ENCODE measurements at places on chromosomes 3 and 15.

GRCh38 chr3:170734735-170735065 lies 135.3 kb downstream of the RPL22L1 start:
- no peak for DNase-seq

DNA sequence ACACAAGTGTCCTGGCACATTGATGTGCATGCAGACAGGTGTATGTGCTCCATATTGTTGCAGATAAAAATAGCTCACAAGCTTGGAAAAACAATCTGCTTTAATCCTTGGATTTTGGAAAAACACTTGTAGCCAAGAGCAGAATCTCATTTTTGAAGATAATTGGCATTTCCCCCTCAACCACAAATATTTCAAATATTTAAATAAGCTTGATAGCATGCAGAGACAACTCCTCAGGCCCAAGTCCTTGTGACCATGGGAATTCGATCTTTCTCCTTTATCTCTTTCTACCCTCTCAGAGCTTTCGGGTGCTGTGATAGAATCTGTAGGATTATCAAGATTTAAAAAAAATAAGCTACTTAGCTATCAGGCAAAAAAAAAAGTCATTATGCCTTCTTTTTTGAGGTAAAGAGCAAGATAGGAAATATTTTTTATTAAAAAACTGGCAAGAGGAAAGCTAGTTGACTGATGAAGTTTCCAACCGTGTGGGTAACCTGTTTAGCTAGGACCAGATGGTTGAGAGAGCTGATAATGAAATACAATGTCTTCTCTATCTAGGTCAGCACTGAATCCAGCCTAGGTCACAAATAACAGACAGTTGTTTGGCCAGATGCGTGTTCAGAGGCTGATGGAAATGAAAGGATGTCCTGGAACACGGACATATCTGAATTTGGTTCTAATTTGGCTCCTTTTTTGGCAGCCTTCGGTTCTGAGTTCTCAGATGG lies 54.9 kb upstream of the SNRK start:
- peak; percentile 66 for DNase-seq

- DNase-seq = no peak
Observed at GRCh38 chr15:68148039-68148438, 57.1 kb downstream of the CALML4 start.

GRCh38 chr3:7407107-7407506 lies 546.2 kb downstream of the GRM7 start:
- no peak for DNase-seq

- DNase-seq = peak; percentile 19
Observed at GRCh38 chr3:65597226-65597951, 441.3 kb downstream of the MAGI1 start.

DNA sequence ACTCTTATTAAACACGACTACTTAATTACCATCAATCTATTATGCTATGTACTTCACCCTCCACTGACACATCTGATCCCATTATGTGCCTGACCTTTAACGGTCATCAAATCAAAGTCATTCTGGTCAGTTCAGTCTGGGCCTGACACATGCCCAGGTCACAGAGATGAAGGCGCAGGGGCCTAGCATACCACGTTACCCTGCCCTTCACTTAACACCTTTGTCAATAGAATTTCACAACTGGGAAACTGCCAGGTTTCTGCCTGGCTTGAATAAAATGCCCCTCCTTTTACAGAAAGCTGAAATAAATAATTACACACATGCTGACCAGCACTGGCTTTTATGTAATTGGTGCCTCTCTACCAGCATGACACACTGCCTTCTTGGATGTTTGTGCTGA lies 39.5 kb downstream of the MECOM start:
- DNase-seq = no peak

DNA sequence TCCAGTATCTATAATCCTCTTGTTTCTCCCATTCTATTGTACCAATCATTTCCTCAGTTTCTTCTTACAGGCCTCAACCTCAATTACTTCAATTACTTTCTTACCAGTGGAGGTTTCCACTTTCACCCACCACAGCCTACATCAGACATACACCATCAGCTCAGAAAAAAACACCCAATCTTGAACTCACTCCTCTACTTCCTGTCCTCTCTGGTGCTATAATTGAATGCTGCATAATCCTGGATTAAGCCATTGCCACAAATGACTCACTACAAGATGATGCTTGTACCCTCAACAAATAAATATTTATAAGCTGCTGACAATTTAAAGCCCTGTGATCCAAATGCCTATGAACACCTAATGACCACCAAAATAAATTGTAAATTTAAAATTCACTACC lies 18.5 kb downstream of the RYK start:
- DNase-seq = peak; percentile 60

GRCh38 chr3:3800080-3800455 lies 837 bp downstream of the LRRN1 start:
- no peak for DNase-seq

- DNase-seq = no peak
Observed at GRCh38 chr3:188191460-188191859, 37.5 kb downstream of the LPP start.

GRCh38 chr3:105933871-105934270 lies 65.1 kb upstream of the CBLB start:
- no peak for DNase-seq

DNA sequence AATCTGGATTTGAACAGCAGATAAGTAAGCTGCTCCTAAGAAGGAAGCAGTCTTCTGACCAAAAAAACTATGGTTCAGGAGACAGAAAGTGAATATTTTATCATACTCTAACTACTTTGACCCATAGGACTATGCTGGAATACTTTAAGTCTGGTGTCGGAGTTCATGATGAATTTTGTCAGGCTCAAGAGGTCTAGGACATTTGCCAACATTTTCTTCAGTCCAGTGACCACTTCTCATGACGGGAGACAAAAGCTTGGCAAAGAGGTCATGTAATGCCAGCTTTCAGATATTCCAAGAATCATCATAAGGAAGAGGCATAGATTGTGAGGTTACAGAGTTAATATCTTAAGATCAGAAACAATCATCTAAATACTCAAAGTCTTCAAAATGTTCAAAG lies 20.5 kb upstream of the DCBLD2 start:
- DNase-seq = no peak

DNA sequence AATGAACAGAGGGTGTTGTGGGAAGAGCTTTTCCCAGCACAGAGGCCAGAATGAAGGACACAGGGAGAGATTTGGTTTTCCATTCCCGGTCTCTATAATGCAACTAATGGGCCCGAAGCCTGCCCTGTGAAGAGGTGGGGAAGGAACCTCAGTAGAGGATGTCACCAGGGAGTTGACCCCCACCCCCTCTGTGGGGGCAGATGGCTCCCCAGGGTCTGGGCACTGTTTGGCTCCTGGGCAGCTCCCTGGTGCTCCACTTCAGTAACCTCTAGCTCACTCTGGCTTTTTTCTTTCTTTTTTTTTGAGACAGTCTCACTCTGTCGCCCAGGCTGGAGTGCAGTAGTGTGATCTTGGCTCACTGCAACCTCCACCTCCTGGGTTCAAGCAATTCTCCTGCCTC lies 109.1 kb upstream of the DLG1 start:
- peak; percentile 1 for DNase-seq

- no peak for DNase-seq
Observed at GRCh38 chr3:158456114-158456513, 114.9 kb upstream of the MLF1 start.

- DNase-seq = no peak
Observed at GRCh38 chr3:107990433-107990832, 100.4 kb downstream of the CD47 start.

DNA sequence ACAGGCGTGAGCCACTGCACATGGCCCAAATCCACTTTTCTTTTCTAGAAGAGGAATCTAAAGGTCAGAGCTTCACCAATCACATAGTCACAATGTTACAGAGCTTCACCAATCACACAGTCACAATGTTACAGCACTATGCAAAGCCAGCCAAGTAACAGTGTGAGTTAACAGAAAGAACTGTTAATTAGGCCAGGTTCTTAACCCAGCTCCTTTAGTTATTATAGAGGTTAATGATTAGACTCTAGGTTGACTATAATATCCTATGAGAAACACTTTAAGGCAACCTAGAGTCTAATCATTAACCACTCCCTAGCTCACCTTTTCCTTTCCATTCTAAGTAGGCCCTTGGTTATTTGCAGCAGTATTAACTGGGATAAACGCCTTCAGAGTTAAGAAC lies 54.0 kb downstream of the TASOR start:
- no peak for DNase-seq

- no peak for DNase-seq
Observed at GRCh38 chr3:172869784-172870518, 119.4 kb downstream of the ECT2 start.

- DNase-seq = no peak
Observed at GRCh38 chr15:88230823-88231222, 25.7 kb downstream of the NTRK3 start.

DNA sequence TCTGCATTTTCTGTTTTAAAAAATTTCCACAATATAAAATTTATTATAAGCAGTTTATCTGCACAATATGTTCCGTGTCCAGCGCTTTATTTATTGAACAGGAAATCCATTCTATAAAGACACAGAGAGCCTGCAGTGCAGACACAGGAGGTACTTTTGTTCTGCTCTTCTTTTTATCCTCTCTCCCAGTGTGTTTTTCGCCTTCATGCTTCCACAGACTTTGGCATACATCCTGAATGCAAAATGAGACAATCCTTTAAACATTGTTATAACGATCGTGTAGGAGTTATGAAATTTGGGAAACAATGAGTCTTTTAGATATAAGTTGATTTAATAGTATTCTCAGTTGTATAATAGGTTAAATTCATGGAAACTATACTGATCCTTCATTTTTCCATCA lies 749.2 kb downstream of the NAALADL2 start:
- DNase-seq = no peak

GRCh38 chr3:9124730-9125129 lies 124.7 kb downstream of the SRGAP3 start:
- no peak for DNase-seq

GRCh38 chr3:42276141-42277132 lies 10.5 kb upstream of the CCK start:
- no peak for DNase-seq

GRCh38 chr15:62506217-62506805 lies 341.2 kb upstream of the C2CD4B start:
- DNase-seq = peak; percentile 76

DNA sequence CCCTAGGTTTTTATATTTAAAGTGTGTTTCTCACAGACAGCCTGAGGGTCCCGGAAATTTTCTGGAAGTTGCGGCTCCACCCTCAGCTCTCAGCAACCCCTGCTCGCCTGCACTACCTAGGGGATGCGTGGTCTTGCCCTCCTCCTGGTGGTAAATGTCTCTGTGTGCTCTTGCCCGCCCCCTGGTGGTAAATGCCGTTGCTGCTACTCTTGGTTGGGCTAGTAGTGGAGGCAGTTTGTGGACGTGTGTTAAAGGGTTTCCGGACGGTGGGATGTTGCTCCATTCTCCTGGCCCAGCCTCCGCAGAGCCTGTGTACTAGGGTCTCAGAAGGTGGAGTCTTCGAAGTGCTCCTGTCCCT lies 27.4 kb downstream of the STOML1 start:
- DNase-seq = peak; percentile 83

DNA sequence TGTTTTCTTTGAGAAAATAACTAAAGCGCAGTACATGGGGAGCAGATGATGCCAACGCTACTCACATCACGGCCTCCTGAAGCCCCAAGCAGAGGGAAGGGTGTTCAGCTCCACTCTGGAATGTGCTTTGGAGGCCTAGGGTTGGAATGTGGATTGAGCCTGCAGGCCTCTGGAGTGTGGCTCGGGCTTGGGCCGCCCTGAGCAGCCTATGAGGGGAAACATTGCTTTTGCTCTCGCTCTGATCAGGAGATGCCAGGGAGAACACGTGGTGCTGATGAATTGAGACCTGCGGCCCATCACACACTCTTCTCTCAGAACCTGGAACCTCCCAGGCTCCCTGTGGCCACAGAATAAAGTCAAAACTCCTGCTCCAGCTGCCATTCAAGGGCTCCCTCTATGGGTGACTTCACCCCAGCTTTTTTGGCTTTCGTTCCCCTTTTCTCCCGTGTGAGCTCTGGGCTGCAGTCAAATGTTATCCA lies 23.3 kb downstream of the CCDC13 start:
- peak; percentile 64 for DNase-seq

GRCh38 chr3:191303596-191303995 lies 25.6 kb upstream of the CCDC50 start:
- no peak for DNase-seq

DNA sequence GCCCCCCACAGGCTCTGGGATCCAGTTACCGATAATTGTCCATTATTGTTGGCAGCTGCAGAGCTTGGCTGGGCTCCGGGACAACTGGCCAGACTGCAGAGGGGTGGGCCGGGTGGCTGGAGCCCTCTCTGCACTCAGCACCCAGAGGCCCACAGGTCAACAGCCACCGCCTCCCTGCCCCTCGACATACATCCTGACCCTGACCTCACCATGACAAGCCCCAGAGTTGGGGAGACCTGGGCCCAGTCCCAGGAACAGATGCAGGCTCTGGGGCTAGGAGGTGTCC lies 22.4 kb downstream of the PTH1R start:
- no peak for DNase-seq

DNA sequence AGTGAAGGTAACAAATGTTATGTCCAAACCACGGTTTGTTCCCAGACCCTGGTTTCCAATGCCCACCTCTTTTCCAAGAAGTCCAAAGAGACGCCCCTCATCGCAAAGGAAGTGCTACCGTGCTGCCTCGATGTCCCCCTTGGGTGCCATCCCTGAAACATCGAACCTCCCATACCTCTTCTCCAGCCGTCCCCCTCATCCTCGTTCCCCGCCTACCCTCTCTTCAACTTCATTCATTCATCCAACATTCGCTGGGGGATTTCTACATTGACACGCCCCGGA lies 467 bp downstream of the TIPIN start:
- no peak for DNase-seq

DNA sequence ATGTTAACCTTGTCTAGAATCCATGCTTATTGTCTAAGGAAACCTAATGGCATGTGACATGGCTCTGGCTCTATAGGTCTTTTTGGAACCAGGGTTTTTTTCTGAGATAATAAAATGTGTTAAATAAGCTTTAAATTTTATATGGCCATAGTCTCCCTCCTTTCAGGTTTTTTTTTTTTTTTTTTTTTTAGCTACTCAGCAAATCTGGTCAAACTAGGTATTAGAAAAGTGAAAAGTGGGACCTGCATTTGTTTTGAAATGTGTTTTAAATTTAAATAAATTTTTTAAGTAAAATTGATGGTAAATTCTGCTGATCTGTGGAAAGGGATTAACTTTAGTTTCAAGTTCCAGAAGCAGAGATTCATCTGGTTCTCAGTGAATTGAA lies 52.1 kb upstream of the NANOGP8 start:
- DNase-seq = no peak
